ENCODE measurements at places on chromosomes 6 and 20.

DNA sequence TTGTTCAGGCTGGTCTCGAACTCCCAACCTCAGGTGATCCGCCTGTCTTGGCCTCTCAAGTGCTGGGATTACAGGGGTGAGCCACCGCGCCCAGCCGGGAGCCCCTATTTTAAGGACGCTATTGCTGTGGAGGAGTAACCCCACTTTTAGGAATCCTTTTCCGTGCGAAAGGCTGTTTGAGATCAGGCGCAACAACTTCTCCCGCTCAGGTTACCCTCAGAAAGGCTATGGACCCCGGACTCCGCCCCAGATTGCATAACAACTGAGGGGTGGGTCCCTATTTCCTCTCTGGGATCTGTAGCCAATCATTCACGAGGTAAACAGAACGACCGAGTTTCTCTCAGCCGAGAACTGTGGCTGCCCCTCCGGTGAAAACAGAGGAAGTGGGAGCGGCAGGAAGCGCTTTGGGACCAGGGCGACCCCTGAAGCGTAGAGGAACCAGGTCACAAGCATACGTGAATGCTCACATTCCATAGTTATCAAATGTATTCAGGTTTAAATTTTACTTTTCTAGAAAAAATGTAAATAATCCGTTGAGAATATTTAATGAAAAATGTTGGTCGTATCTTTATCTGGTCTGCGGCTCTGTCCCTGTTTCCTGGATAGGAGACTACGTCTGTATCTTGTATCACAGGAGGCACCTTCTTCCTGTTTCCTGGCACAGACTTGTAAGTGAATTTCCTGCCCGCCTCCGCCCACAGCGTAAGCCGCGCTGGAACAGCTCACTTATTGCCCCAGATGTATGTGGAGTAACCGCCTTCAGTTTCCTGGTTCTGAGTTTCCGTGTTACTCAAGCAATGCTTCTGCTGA, 26.8 kb downstream of the HLA-E start:
- DNase-seq, result peak; percentile 89

GRCh38 chr6:52972989-52973388, 22.1 kb downstream of the GSTA4 start:
- DNase-seq, result no peak

DNA sequence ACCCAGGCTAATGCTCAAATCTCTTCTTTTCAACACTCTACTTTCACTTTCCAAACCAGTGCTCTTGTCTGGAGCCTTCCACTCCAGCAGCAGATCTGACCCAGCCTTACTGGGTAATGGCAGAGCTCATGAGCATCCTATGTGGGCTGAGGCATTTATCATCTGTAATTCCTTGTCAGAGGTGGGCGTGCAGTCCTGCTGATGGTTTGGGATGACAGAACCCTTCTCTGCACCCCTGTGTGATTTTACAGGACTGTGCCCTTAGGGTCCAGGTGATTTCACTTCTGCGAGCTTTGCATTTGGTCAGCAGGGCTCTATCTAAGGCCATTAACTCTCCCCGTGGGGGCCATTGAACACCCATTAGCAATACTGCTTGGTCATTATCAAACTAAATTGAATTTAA, 55.4 kb downstream of the LAMA4 start:
- no peak for DNase-seq

- DNase-seq, result no peak
Observed at GRCh38 chr20:15597306-15597705, 975.9 kb downstream of the KIF16B start.

- no peak for DNase-seq
Observed at GRCh38 chr20:31537116-31537871, 23.1 kb downstream of the HM13 start.

- DNase-seq, result no peak
Observed at GRCh38 chr20:49769048-49769581, 43.5 kb upstream of the SLC9A8 start.

All from activated CD8-positive, alpha-beta memory T cell treated with anti-CD3 and anti-CD28 coated beads, Interleukin-2, amount 50 U/mL, for 48 hours (primary cell).